ENCODE measurements at places on chromosomes 11 and 22.
A peak's percentile ranks its signal among the peaks of the same experiment; 100 is the strongest.

GRCh38 chr11:64929625-64930024 is 5.1 kb downstream of the PPP2R5B start:
- DNase-seq = no peak

- DNase-seq = no peak
Observed at GRCh38 chr11:61120706-61121191, 18.5 kb downstream of the CD5 start.

- DNase-seq = no peak
Observed at GRCh38 chr11:86672007-86672621, at the start of gene ME3. TSS of gene ME3 (minus strand) at chr11:86672616.

GRCh38 chr22:36009085-36009484 is 19.5 kb downstream of the RBFOX2 start:
- DNase-seq = peak; percentile 62

DNA sequence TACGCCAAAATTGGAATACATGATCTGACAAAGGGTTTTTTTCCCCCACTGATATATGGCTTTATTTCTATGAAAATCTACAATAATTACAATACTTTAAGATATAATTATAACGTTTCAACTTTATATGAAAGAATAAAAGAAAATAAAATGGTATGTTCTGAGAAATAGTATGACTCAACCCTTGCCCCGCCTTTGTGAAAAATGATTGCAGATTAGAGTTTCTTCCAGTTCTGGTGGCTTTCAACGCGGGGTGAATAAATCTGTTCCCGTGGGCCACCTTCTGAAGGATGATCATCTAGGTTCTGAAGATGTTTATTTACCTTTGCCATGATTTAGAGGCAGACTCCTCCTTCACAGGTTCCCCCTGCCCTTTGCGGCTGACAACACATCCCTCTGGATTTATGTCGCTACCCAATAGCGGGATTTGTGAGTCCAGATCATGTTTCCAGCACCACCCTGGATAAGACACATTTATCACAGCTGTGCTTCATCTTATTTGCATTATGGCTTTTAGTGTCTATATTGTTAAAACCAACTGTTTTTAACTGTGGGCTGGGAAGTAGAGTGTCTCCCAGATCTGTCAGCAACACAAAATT is 607.0 kb upstream of the KIRREL3 start:
- no peak for DNase-seq

DNA sequence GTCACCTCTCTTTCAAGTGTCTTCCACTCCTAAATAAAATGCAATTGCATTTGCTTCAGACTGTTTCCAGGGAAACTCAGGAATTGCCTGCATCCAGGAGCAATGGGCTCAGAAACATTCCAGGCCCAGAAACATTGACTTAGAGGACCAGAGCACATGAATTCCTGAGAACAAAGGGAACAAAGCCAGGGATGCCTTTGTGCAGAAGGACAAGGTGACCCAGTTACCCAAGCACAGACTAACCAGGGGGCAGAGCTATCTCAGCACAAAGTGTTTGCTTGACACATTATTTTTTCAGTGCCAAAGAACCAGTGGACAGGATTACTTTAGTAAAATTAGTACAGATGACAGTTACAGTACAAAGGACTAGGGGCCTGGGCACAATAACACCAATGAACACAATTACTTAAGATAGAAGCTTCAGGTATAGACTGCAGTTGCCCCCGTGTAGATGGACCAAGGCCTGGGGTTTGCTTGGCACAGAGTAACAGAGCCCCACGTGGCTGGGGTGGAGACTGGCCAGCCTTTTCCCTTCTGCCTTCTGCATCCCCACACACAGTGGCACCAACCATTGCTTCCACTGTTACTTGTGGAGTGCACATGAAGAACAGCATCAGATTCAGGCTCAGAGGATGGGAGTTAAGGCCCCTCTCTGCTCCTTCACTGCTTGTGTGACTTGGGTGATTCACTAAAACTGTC is 500.8 kb downstream of the INSC start:
- DNase-seq = no peak

GRCh38 chr11:123806249-123806648 is at the start of gene OR6M1:
TSS of gene OR6M1 (minus strand) at chr11:123806349. CDS start at chr11:123806349, 0 bp downstream.
- no peak for DNase-seq

GRCh38 chr11:72758690-72759389 is 6.6 kb upstream of the ARAP1 start:
- DNase-seq = peak; percentile 92
